Urinary bladder (tissue), 4 donors: ENCODE measurements at places on chromosomes 5 and 9.

GRCh38 chr5:139654871-139655491 is 6.8 kb downstream of the CXXC5 start:
- DNase-seq: no peak

GRCh38 chr5:134451936-134452505 is 40.3 kb upstream of the CDKN2AIPNL start:
- DNase-seq: no peak

DNA sequence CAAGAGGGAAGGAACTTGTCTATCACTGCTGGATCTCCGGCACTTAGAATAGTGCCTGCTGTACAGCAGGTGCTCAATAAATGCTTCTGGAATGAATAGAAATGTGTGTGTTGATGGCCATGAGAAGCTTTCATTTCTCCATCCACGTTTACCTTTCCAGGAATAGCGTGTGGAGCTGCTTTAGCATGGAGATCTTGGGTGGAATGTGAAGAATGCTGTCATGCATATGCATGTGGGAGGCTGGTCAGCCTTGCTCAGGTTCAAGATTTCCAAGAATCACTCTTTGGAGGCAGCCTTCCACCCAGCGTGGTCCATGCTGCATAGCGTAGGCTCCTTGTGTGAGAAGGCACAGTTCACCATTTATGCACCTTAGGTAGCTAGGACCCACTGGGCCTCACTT is 19.2 kb downstream of the COL15A1 start:
- DNase-seq: no peak

DNA sequence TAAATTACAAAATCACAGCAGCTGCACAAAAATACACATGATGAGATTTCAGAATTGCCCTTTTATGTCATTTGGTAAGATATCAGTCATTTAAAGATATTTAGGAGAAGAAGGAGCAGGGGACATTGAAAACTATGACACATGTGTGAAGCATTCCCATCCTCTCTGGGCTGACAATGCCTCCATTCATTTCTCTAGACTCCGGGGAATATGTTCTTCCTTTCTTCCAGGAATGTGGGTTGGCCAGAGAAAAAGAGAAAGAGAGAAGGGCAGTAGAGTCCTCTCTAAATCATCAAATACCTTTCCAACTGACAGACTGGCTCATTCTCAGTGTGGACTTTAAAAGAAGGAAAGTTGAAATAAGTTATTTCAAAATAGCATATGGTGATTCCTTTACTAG is 205.6 kb upstream of the ADAMTSL1 start:
- DNase-seq: no peak

GRCh38 chr5:55625589-55625909 is 86.6 kb downstream of the SLC38A9 start:
- no peak for DNase-seq

DNA sequence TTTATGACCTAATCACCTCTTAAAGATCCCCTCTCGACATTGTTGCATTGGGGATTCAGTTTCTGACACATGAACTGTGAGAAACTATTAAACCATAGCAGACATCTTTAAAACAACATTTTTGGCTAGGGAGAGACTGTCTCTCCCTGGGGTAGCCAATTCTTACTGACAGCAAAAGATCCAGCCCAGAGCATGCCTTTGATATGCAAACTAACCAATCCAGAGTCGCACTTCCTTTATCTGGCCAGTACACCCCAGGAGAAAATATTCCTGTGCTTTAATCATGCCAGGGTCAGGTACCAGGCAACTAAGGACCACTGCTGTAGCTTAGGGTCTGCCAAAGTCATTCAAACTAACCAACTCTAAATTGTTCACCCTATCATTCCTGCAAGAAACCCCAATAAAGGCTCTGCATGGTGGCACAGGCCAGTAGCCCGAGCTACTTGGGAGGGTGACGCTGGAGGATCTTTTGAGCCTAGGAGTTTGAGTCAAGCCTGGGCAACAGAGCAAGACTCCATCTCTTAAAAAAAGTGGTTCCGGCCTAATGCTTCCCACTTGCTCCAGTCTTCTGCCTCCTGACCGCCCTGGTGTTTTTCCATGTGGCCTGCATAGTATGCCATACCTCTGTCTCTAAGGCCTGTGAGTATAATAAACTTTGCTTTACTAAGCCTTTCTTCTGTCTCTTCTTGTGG is 62.3 kb upstream of the DAPK1 start:
- DNase-seq: no peak

GRCh38 chr5:90475436-90475980 is 844 bp downstream of the POLR3G start:
- DNase-seq: no peak

- DNase-seq: no peak
Measured at GRCh38 chr5:115267617-115268016, 4.9 kb upstream of the PGGT1B start.

- DNase-seq: no peak
Measured at GRCh38 chr5:23367874-23368273, 139.5 kb upstream of the PRDM9 start.
